ENCODE measurements at places on chromosomes 7 and 10.

DNA sequence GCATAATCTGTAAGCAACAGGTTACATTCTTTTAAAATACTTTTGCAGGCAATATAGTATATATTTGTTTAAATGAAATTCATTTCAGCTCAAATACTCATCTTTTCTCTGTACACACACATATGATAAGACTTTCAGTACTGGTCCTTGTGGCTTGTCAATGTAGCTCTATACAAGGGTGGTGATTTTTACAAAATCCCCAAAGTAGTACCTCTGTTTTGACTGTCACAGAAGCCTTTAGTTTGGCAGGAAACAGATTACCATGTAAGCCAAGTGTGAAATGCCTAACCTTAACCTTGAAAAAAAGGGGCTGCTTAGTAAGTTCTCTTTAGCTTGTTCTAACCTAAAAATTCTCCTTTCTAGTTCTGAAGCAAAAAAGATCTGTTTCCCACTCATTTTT is 87.9 kb downstream of the KCND2 start:
- no peak for DNase-seq

GRCh38 chr10:122847782-122848604 is 2.3 kb upstream of the CUZD1 start:
- DNase-seq: no peak

- no peak for DNase-seq
Measured at GRCh38 chr10:33886299-33886698, 551.8 kb upstream of the NRP1 start.

- DNase-seq: no peak
Measured at GRCh38 chr7:135160858-135161653, 9.5 kb downstream of the CYREN start.

GRCh38 chr10:110857265-110858171 is 14.2 kb upstream of the PDCD4 start:
- no peak for DNase-seq

- DNase-seq: no peak
Measured at GRCh38 chr7:1404898-1405548, 54.2 kb downstream of the MICALL2 start.

GRCh38 chr7:38775506-38776175 is 133.3 kb downstream of the VPS41 start:
- DNase-seq: no peak

GRCh38 chr10:18615618-18616017 is 35.8 kb downstream of the NSUN6 start:
- no peak for DNase-seq

DNA sequence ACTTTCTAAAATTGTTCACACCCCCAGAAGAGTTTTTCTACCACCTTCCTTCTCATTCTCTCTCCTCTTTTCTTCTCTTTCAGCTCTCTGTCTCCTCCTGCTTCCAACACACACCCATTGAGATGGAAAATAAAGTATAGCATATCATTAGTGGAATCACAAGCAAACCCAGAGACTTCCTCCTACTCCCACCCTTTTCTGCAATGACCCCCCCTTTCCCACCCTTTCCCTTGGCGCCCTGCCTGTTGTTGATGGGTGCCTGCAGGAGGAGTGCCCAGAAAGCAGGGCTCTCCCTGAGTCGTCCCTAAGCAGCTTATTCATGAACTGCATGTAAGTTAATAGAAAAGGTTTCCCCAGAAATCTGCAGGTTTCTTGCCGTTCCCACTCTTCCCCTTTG is 300.0 kb downstream of the PLXNA4 start:
- no peak for DNase-seq

DNA sequence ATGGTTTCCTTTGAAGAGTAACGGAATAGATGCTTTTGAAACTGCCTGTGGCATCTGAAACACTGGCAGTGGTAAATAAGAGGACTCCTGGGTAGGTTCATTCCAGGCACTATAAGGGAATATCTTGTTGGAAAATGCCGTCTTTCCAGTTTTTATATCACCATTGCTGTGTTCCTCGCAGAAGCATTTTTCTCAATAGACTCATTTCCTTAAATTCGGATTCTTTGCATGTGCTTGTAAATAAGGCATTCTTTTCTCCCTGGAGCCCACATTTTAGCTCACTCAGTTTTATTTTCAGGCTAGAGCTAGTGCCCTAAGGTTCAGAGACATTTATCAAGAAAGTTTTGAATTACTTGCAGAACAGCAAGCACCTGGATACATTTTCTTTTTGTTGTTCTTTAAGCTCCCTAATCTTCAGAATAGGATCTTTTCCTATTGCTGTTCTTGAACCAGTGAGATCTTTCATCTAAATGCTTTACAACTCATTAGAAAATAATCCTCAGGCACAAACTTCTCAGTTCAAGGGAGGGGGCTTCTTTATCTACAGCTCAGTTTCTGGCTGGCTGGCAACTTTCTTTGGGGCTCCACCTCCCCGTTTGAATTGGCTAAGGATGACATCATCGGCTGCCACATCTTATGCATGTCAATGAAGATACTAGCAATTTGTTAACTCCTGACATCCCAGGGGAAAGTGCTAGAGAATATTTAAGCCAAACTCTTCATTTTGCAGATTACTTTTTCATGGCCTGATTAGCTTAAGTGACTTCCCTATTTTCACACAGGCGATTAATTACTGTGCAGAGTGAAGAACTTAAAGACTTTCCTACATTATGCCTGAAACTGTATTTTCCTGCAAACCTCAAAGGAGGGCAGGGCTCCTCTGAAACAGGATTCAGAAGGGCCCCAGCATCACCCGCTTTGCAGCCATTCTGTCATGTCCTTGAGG is 133.7 kb upstream of the RSU1 start:
- DNase-seq: no peak

DNA sequence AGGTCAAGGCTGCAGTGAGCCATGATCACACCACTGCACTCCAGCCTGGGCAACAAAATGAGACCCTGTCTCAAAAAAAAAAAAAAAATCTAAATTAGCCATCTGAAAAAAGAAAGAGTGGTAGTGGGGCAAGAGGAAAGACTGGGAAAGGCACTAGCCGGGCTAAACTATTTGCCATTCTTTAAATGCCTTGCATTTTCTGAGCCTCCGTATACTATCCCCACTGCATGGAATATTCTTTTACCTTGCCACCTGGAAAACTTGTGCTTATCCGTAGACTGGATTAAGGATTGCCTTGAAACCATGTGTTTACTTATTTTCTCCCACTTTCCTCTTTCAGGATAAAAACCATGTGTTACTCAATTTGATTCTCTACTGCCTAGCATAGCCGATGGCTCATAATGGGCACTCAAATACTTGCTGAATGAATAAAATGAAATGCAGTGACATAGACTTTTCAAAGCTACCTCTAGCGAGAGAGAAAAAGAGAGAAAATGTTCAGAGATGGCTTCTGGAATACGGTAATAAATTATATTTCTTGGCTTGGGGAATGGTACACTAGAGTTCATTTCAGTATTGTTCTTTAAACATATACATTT is 30.6 kb downstream of the HYCC1 start:
- no peak for DNase-seq

DNA sequence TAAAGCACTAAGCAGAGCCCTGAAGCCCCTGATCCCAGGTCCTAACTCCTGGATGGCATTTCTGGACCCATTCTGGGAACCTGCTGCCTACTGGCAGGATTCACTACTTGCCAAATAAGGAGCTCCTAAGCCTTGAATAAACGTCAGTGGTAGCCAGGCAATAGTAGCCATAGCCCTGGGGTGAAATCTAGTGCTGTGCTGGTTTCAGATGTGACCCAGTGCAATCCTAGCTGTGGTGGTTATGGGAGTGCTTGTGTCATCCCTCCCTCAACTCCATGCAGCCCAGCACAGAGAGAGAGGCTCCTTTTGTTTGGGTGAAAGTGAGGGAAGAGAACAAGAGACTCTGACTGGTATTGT is 43.7 kb downstream of the PCLO start:
- no peak for DNase-seq

- DNase-seq: no peak
Measured at GRCh38 chr10:96517284-96517683, 3.6 kb upstream of the TLL2 start.

DNA sequence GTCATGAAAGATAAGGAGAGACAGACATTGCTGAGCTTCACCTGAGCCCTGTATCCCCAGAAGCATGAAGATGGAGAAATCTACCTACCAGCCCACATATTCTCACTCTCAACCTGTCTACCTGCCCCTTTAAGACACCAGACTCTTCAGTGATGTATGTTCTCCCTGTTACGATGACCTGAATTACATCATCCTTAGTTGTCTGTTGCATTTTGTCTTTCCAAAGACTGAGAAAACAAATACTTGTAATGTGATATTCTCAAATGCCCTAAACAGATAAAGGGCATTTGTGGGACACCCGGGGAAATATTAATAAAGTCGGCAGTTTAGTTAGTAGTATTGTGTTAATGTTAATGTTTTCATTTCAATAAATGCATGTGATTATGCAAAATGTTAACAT is 305.8 kb upstream of the IGFBP3 start:
- no peak for DNase-seq

DNA sequence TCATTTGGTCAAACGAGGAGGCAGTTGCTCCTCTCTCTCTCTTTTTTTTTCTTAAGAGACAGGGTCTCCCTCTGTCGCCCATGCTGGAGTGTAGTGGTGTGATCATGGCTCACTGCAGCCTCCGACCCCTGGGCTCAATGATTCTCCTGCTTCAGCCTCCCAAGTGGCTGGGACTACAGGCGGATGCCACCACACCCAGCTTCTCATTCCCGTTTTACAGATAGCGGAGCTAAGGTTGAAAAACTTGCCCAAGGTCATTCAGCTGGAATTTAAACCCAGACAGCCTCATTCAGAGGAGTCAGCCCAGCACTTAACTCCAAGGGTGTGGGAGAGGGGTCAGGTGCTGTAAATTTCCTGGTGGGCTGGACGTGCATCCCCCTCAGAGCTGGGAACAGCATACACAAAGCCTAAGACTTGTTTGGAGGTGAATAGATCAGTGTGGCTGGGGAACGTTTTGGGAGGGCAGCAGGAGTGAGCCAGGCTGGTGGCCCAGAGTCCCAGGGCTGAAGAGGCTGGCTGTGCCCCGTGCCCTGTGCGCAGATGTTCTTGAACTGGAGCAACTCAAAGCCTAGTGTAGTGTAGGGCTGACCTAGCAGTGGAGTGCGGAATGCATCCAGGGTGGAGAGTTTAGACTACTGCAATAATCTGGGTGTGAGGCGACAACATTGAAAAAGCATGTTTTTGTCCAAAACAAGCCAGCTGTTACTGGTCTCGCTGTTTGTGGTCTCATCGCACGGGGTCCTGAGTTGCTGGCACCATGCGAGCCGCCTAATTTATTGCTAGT is 2.3 kb downstream of the HTRA1 start:
- DNase-seq: no peak

DNA sequence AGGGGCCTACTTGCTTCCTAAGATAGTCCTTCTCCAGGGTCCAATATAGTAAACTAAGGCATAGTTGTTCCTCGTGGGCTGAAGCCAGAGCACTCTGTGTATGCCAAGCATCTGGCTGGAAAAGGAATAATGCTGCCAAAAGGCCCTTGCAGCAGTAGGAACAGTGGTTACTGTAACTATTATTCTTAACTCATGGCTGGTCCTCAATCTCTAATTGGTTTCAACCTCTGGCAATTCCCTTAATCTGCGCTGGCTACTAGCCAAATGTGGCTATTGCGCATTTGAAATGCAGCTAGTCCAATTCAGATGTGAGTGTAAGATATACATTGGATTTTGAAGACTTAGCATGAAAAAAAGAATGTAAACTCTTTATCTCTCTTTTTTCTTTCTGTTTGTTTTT is 27.8 kb upstream of the LBX1 start:
- DNase-seq: no peak

- DNase-seq: no peak
Measured at GRCh38 chr10:17169803-17170202, 31.7 kb downstream of the TRDMT1 start.

- no peak for DNase-seq
Measured at GRCh38 chr10:48529331-48529730, 75.5 kb downstream of the ARHGAP22 start.

GRCh38 chr7:29161231-29161630 is 14.9 kb upstream of the CPVL start:
- no peak for DNase-seq

- DNase-seq: no peak
Measured at GRCh38 chr10:113094114-113094486, 144.1 kb downstream of the TCF7L2 start.

DNA sequence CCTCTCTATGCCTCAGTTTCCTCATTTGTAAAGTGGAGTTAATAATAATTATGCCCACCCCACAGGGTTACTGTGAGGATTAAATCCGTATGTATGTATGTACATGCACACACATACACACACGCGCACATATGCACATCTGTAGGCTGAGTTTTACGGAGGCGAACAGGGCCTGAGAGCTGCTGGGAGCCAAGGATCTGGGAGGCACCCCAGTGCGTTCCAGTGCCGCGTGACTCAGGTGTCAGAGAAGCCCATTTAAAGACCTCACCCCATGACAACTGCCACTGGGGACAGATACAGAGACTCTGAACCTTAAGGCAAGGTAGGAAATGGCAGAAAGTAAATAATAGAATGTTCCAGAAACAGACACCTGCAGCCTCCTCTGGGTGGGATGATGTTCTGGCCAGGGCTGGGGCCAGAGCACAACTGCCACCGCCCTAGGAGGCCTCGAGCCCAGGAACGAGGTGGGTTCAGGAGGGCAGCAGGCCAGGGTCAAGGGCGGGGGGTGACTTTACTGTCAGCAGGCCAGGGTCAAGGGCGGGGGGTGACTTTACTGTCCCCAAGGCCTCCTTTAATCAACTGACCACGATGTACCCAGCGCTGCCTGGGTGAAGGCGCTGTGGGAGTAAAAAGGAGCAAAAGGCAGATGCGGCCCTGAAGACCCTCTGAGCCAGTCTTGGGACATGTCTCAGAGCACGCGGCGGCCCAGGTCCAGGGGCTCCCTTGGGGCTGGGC is 54.9 kb downstream of the PRKAG2 start:
- no peak for DNase-seq

DNA sequence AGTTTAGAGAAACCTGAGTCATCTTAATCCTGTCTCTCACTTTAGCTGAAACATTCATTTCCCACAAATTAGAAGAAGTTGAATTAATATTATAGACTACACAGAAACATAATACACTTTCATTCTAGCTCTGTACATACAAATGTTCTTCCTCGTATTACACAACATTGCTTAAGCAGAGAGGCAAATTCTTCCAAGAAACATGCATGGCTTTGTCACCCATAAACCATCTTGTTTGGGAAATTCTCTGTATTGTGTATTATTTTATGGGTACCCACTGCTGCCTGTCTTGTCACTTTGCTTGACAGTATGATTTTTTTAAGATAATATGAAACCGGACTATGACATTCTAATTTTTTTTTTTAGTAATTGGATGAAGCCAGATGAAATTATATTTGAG is 104.0 kb downstream of the SRI start:
- no peak for DNase-seq

- no peak for DNase-seq
Measured at GRCh38 chr7:7569081-7569527, 2.4 kb downstream of the MIOS start.

DNA sequence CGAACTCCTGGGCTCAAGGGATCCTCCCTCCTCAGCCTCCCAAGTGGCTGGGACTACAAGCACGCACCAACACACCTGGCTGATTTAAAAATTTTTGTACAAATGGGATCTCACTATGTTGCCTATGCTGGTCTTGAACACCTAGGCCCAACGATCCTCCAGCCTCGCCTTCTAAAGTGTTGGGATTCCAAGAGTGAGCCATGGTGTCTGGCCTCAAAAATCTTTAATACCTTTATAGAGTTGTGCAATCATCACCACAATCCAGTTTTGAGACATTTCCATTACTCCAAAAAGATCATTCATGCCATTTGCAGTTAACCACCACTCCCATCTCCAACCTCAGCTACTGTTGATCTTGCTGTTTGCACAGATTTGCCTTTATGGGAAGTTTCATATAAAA is 165.4 kb downstream of the LYZL1 start:
- DNase-seq: no peak

Data from stimulated activated CD8-positive, alpha-beta memory T cell treated with anti-CD3 and anti-CD28 coated beads, Interleukin-4, amount 100 ng/mL, for 24 hours (primary cell).